Activated CD8-positive, alpha-beta memory T cell treated with anti-CD3 and anti-CD28 coated beads for 1 hour (primary cell): ENCODE measurements at places on chromosomes 3 and 15.

GRCh38 chr3:192731233-192731632, 3.9 kb upstream of the FGF12 start:
- DNase-seq, result no peak

DNA sequence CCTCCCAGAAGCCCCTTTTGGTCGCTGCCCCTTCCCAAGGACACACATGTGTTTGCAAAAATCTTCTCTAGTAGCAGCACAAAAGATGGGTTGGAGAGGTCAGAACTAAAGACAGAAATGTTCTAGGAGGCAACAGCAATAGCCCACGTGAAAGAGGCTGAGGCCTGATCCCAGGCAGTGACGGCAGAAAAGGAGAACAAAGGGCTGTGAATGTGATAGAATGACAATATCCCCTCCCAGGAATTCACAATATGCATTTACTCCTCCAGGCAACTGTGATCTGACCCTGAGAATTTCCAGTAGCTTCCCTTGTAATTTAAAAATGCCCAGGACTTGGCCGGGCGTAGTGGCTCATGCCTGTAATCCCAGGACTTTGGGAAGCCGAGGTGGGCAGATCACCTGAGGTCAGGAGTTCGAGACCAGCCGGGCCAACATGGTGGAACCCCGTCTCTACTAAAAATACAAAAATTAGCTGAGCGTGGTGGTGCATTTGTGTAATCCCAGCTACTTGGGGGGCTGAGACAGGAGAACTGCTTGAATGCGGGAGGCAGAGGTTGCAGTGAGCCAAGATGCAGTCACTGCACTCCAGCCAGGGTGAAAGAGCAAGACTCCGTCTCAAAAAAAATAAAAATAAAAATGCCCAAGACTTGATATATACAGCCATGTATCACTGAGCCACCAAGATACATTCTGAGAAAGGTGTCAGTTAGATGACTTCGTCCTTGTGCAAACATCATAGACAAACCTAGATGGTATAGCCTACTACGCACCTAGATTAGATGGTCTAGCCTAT, 43.6 kb upstream of the PIAS1 start:
- no peak for DNase-seq

DNA sequence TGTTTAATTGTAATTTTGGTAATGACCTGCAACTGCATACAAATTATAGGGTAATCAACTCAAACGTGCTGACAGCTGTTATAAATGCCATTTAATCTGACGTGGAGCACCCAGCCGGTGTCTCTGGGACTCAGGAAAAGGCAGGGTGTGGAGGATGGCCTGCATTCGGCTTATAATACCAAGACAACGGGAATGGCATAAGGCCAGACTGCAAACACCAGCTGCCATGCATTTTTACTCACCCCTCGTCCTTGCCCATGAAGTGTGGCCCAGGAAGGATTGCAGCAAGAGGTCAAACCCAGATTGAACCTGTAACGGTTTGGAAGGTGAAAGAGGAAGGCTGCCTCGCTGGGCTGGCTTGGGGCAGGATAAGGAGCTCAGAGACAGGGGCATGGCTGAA, 96.4 kb downstream of the WNT7A start:
- no peak for DNase-seq

GRCh38 chr3:140443073-140443472, 234.8 kb upstream of the TRIM42 start:
- DNase-seq, result no peak

DNA sequence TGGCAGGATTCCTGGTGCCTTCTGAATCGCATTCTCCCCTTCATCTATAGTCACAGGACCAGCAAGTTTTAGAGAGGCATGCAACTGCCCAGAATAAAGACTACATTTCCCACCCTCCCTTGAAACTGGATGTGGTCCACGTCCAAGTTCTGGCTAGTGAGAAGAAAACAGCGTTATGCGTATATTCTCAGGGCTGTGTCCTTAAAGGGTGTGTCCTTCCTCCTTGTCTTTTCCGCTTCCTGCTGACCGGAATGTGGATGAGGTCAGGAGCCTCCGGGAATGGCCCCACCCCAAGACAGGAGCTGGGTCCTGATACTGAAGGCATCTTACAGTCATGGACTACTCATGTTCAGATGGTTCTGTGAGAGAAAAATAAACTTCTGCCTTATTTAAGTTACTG, 20.2 kb downstream of the CHST2 start:
- no peak for DNase-seq

- DNase-seq, result no peak
Observed at GRCh38 chr3:95460274-95460673, 1354.1 kb upstream of the EPHA6 start.

DNA sequence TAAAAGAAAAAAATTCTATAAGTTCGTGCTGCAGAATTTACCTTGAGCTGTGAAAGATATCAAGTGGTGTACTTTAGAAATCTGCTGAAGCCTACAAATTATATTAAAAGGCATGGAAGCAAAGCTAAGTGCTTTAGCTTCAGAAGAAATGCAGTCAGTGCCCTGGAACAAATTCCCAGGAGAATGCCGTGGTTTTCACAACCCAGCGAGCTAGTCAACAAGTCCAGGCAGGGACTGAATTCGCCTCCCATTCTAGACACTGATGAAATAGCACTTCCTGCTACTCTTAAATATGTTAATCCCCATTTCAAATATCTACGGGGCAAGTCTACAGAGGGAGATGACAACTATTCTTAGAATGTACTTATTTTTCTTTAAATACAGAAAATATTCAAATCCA, 326.4 kb upstream of the IGF1R start:
- DNase-seq, result no peak

DNA sequence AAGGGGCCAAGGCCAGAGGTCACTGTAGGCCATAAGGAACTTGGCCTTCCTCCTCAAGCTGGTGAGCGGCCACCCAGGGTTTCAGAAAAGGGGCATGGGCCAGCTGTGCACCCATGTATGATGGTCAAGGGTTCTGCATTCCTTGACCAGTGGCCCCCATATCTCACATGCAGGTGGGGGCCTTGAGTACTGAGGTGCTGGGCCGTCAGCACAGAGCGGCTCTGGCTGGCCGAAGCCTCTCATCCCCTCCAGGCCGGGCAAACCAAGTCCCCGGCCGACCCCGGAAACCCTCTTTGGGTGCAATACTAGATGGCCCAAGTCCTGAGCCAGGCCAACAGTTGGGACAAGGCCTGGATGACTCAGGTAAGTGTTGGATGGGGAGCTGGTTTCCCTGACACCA, 9.5 kb downstream of the ALG3 start:
- no peak for DNase-seq

GRCh38 chr3:49495023-49495422, 25.0 kb downstream of the DAG1 start:
- DNase-seq, result no peak

DNA sequence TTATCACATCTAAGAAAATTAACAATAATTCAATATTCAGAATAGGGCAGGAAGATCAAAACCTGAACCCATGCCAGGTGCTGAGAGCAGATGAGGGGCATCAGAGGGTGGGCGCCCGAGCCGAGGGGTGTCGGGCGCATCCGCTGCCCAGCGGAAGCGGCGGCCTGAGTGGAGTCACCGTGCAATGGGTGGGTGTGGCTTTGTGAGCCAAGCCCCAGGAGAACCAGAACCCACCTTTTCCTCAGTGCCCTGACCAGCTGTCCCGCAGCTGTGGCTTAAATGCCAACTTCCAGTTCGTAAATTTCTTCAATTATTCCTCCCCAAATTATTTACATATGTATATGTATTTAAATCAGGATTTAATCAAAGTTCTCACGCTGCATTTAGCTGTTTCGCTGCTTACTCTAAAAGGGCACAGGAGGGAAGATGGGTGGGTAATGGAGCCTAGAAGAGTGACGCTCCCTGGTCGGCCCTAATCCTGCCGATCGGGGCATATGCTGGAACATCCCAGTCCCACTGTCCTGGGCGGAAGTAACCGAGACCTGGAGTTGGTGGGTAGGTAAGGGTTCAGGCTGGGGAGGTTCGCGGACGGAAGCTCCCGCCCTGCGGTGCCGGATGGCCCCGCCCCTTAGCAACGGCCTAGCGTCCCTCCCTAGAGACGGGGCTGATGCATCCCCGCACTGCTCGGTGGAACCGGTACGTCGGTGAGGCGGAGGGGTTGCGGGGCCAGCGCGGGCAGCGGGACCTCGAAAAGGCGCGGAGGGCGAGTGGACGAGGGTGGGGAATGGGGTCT, 1.3 kb downstream of the DNAH1 start:
- peak; percentile 56 for DNase-seq

- DNase-seq, result peak; percentile 37
Observed at GRCh38 chr15:60844511-60845174, 365.7 kb upstream of the ICE2 start.

DNA sequence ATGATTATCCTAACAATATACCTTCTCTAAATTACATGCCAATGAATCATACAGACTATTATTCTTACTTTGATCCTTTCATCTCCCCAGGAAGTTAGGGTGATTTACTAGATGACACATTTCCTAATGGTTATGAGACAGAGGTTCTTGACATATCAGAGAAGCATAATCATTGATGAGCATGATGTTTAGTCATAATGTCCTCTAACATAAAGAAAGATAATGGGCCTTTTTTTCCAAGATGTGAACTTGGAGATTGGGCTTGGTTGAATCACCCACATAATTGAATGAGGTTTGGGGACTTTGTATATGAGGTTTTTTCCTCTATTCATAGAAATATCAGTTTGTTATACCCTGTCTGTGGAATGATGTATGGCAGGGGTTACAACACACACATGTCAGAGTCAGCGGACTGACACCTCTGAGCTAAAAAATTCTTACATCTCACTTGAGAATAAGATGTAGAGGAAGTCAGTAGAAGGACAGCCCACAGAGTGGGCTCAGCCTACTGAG, 69.7 kb upstream of the DCBLD2 start:
- DNase-seq, result no peak

DNA sequence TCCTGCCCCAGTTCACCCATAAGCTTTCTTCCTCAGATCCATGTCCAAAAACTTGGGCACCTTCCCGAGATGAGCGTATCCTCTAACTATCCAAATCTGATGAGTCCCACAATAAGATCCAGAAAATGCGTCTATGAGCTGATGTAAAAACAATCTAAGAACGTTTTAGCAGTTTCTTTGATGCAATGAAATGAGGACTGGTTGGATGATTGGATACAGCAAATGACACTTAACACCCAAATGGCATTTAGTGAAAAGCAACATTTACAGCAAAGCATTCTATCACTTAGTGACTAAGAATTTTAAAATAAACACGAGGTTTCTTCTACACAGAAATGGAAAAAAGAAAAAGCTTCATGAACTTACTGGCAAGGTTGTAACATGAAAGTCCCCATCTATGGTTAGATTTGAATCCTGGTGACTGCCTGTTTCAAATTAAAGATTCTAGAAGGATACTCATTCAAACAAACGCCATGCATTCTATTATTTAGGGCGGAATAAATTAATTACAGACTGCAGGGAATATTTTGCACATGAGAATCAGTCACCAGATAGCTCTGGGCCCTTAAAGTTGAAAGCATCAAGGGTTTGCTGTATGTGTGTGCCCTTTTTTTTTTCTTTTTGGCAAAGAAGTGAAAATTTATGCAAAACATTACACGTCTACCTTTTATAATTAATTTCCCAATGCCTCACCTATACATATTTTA, 598.6 kb downstream of the FOXP1 start:
- no peak for DNase-seq

DNA sequence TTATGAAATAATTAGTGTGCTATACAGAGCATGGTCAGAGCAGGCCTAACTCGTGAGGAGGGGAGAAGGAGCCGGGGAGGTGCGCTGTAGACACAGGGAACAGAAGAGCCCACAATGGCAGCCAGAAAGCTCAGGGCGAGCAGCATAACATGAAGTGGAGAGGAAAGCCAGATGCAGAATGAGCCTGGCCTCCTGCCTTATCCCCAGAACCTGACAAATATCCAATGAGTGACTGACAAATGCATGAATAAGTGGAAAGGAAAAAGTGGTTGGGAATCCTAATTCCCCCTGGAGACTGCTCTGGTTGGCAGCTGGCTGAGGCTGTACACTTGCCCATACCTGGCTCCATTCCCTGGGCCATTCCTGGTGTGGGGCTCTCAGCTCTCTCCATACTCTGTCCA, 9.2 kb upstream of the MST1R start:
- no peak for DNase-seq

DNA sequence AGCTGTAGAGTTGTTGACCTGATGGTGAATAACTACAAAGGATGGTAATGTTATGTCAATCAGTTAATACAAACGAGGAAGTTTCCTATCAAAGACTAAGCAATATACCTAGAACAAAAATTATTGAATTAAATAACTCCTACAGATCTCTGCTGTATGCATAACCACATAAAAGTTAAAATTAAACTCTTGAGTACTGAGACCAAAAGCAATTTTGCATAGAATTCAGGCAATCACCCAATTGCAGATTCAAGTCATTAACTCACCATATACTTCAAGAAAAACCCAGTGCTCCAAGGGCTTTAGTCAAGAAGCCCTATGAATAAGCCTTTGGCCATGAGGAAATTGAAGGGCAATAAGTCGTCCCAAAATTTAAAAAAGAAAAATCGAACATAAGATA, 518.8 kb downstream of the MECOM start:
- DNase-seq, result no peak
